ENCODE measurements at places on chromosomes 5 and 9.

GRCh38 chr5:139419226-139420192 lies 15.6 kb upstream of the SPATA24 start:
- DNase-seq: no peak

- DNase-seq: no peak
Measured at GRCh38 chr9:5950261-5950660, 59.6 kb downstream of the MLANA start.

GRCh38 chr9:126490871-126491567 lies 122.7 kb upstream of the LMX1B start:
- no peak for DNase-seq

- no peak for DNase-seq
Measured at GRCh38 chr9:78905986-78906755, 609.2 kb downstream of the PSAT1 start.

GRCh38 chr5:122480146-122480545 lies 168.1 kb downstream of the SNCAIP start:
- no peak for DNase-seq

GRCh38 chr5:39198127-39198526 lies 21.2 kb downstream of the FYB1 start:
- DNase-seq: no peak

GRCh38 chr9:116204252-116204882 lies 50.8 kb downstream of the PAPPA start:
- DNase-seq: no peak

GRCh38 chr9:4138180-4138579 lies 161.7 kb downstream of the GLIS3 start:
- no peak for DNase-seq

- DNase-seq: no peak
Measured at GRCh38 chr5:126961702-126962101, 68.7 kb downstream of the MARCHF3 start.

- DNase-seq: no peak
Measured at GRCh38 chr5:75574791-75575190, 36.5 kb upstream of the ANKDD1B start.

- no peak for DNase-seq
Measured at GRCh38 chr5:1479066-1479465, 33.8 kb upstream of the SLC6A3 start.

DNA sequence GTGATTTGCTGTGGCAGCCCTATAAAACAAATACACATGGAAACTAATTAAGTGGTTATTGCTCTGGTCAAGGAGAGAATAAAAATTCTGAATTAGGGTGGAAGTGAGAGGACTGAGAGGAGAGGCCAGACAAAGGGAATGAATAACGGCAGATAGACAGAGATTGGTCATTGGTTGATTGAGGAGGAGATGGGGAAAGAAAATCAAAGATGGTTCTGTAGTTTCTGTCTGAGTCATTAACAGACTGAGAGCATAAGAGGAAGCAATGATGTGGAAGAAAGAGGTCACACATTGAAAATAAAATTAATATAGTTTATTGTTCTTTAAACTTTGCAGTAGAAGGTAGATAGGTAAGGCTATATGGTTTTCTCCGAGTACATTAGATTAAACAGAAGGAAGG lies 469.8 kb downstream of the ACTL7B start:
- no peak for DNase-seq

DNA sequence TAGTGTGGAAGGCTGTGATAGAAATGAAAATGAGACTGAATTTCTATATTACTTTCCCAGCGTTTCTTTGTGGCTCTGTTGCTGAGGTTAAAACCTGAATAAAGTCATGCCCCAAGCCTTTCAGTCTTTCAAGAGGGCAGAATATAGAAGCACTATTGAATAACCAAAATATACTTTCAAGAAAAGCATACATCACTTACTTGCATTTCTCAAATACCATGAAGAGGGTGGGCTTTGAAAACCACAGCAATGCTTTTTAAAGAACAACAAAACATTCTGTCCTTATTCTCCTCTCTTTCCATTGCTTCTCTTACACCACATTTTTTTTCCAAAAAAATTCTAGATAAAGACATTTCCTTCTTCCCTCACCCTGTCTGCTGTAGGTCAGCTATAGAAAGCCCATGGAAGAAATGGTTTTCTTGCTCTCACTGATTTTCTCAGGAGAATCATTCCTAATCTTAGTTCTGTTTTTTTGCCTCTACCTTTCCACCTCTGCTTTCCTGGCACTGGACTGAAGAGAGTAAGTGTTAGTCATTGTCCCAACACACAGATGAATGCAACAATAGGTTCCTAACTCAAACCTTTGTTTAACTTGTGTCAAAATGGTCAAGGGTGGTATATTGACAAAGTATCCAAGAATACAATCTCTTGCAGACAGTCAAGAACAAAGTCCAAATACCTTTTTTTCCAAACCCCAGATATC lies 51.6 kb downstream of the NUDT12 start:
- no peak for DNase-seq

DNA sequence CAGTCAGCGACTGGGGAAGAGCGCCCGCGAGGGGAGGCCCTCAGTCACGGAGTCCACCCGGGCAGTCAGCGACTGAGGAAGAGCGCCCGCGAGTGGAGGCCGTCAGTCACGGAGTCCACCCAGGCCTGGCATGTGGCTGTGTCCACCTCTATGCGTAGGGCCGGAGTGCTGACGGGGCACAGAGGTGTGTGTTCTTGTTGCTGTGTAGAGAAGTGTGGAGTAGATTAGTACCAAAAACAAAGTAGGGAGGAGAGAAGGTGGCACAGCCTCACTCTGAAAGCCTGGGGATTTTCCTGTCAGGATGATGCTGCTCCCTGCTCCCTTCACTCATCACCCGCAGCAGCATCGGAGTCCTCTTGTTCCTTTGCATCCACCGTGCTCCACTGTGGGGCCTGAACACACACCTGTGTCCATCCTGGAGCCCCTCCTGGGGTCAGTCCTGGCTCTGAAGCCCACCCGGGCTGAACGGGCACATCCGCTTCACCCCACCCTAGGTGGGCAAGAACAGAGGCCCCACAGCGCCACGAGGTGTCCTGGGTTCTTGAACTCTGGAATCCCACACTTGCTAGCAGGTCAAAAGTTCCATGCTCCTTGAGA lies 37.9 kb downstream of the AHRR start:
- no peak for DNase-seq
